Left colon (tissue), 2 donors: ENCODE measurements at places on chromosomes 7 and 10. TPM values are rescaled to one million over a fixed set of nuclear protein-coding genes. Genes with fewer than 3 reads are reported as not detected.
A peak's percentile ranks its signal among the peaks of the same experiment; 100 is the strongest.

Gene C10orf53
- not detected for total RNA-seq

Gene WEE2
- total RNA-seq, result not detected

Gene AKR1B15
- 7.8 TPM for total RNA-seq

Gene GFRA1
- total RNA-seq, result 5.1 TPM

- no peak for DNase-seq
Measured at GRCh38 chr7:70736715-70737460, 395.1 kb upstream of the GALNT17 start.

- no peak for DNase-seq
Measured at GRCh38 chr7:104550362-104550761, 222.0 kb downstream of the LHFPL3 start.

DNA sequence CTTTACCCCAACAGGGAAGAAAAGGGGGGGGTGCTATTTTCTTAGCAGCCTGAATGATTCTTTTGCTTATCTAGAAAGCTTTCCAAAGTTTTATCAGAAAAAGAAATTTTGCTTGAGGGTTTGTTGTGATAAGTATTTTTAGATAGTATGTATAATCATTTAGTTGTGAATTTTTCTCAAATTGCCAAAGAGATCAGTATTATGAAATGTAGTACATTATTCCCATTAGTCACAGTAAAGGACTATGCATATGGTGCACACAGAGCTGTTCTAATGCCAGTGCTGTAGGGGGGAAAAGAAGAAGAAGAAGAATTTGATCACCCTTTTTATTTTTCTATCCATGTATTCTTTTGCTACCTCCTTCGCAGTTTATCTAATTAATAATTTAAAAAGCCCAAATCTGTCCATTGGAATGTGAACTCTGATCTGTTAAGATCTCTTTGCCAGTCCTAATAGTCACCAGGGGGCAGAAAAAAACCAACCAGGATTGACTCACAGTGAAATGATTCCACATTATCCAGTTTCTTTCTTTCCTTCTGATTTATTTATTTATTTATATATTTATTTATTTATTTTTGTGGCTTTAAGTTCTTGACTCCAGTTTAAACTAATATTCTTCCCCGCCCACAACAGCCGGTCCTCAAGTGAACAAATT lies 4.7 kb downstream of the RBM20 start:
- no peak for DNase-seq

DNA sequence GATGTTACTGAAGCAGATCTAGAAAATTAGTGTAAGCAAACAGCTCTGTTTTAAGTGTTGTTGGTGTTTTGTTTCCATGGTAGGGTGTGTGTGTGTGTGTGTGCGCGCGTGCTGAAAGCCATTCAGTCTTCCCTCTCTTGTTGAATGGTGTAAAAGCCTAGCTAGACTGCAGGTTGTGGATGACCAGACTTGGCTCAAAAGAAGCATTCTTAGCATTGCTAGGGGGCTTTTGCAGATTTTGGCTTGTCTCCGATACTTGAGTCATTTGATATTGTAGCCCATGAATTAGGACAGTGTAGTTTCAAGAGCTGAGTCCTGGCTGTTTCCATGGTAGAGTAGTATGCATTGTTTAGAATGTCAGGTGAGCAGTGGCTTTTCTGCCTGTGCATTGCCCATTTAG lies 99.1 kb downstream of the SND1 start:
- DNase-seq, result no peak

DNA sequence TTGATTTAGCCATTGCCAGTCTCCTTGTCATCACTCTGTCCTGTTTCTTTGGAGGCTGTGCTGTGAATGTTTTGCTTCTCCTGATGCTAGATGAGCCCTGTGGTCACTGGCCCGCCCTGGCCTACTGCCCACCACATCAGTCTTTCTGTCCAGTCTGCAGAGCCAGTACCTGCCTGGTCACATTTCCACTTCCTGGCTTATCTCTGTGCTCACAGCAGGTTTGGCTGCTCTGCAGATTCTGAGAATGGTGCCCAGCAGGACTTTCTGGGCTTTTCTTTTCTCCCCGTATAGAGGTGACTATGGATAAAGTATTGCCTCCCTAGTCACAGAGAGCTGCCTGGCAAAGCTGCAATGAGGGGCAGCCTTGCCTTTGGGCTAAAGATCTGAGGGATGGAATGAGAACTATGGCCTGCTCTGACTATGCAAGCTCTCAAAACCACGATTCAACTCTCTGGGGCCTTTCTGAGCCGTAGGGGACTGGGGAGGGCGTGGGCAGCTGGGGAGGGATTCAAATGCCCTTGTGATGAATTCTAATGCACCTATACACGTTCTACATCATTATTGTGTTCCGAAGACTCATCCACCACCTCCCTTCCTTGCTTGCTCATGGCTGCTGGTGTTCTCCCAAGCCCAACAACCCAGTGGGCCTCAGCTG lies 410.4 kb upstream of the NPVF start:
- DNase-seq, result no peak

DNA sequence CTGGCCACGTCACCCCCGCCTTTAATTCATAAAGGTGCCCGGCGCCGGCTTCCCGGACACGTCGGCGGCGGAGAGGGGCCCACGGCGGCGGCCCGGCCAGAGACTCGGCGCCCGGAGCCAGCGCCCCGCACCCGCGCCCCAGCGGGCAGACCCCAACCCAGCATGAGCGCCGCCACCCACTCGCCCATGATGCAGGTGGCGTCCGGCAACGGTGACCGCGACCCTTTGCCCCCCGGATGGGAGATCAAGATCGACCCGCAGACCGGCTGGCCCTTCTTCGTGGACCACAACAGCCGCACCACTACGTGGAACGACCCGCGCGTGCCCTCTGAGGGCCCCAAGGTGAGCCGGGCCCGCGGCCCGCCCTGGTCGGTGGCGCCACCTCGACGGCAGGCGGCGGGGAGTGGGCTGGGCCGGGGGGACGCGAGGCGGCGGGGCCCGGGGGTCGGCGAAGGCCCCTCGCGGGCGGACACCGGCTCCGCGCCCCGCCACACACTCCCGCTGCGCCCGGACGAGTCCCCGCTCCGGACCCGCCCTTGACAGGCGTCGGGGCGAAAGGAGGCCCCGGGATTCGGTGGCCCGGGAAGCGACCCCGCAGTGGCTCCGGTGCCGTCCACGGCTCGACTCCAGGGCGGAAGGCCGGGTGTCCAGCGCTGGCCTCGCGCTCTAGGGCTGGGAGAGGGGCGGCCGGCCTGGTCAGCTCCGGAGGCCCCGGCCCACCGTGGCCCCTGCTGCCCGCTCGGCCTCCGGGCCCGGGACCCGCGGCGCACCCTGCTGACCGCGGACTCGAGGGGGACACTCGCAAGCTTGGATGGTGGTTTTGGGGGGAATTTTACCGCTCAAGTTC lies 557 bp downstream of the BAG3 start:
- peak; percentile 36 for DNase-seq
